ENCODE measurements at places on chromosomes 4 and X.

DNA sequence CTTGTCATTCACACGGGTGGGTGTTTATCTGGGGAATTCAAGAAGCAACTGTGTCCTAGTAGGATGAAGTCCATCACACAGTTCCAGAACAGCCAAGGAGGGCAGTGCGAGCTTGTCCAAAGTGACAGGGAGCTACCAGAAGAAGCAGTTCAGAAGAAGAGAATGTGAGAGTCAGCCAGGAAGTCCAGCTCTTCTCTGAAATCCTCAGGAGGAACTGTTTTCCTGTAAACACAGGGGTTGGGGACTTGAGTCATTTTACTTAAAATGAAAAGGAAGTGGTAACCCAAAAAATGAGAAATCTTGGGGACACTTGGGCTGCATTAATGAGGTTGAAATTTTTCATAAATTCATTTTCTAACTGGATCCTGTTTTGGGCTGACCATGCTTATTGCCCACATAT, 8.2 kb upstream of the TLR10 start:
- DNase-seq: no peak

GRCh38 chr4:82560853-82561785, 669 bp downstream of the TMEM150C start:
- DNase-seq: no peak

- no peak for DNase-seq
Measured at GRCh38 chrX:148763896-148764295, 263.5 kb downstream of the AFF2 start.

DNA sequence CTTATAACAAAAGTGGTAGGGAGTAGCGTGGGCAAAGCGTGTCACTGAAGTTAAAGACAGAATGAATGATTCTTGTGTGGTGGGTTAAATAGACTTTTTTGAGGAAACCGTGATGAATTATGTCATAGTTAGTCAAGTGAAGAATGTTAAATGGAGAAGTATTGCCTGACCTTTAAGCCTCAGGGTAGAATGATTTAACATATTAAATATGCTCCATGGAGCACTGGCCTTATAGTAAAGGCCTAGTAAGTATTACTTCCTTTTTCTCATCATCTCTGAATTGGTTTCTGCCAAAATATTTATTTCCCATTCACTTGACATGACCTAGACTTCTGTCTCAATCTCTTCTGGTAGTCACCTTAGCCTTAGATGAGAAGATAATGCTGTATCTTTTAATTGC, 23.7 kb downstream of the MAGEB1 start:
- no peak for DNase-seq

DNA sequence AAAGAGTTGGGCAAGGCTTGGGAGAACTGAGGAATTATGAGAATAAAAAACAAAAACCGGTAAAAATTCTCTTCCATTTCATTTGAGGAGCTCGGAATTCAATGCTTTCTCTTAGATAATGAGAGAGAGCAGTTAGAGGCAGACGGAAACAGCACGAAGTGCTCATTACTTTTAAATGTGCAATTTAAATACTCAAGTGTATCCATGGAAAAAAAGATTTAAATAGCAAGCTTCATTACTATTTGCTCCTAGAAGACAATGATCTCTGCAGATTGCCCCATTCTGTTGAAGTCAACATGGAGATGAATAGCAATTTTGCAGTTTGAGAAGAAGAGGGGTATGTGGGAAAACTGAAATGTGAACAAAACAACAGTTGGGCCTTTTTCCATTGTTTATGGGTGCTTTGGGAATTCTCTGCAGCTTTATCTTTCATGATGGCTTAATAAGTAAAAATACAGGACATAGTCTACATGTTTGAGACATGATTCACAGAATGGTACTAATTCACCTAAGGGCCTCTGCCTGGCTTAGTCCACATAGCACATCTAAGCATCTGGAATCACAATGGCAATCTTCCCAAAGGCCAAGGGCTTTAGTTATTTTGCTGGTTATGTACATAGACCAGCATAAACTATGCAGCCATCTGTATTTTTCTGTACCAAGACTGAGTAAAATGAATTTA, 512.7 kb upstream of the FAT1 start:
- DNase-seq: peak; percentile 71

- no peak for DNase-seq
Measured at GRCh38 chr4:4871573-4872313, 12.3 kb downstream of the MSX1 start.

GRCh38 chr4:113919611-113920010, 59.8 kb downstream of the ARSJ start:
- DNase-seq: peak; percentile 64

DNA sequence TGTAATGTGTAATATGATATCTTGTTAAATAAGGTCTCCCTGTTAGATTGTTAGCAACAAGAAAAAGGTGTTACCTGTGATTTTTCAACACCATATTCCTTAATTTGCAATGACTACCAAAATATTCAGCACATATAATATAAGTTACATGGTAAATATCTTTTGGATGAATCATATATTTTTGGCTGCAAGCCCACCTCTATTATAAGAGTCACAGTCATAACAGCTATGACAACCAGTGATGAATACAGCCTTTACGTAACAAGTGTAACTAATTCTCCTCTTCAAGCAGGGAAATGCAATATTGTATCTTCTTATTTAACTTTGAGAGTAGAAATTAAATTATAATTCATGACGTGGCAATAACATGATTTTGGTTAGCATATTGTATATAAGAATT, 187.0 kb downstream of the NLGN4X start:
- peak; percentile 39 for DNase-seq

GRCh38 chrX:28586981-28587551, at the start of gene IL1RAPL1:
Gene IL1RAPL1, plus strand, starts transcription at chrX:28587446.
- peak; percentile 75 for DNase-seq

- no peak for DNase-seq
Measured at GRCh38 chr4:85050736-85051135, 84.2 kb upstream of the WDFY3 start.

- no peak for DNase-seq
Measured at GRCh38 chrX:53319614-53320542, 38.5 kb upstream of the IQSEC2 start.

DNA sequence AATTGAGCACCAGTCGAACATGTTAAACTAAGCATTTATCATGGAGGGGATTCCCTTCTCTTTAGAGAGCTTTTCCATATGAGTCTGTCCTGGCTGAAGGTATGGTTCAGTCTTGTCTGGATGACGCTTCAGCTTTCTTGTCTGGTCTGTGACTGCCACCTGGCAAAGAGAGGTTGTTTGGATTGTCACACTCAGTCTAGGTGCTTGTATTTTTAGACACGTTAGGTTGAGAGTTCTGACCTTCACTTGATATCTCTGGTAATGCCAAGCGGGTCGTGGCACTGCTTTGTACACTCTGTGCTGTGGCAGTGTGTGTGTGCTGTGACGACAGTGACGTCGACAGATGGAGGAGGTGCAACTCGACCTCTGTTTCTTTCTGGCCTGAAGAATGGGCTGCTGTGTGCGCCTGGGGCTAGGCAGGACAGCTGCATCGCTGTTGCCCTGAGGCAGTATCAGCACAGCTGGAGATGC, 12.6 kb downstream of the NOCT start:
- no peak for DNase-seq
